ENCODE measurements at places on chromosomes 7 and 10. TPM values are rescaled to one million over a fixed set of nuclear protein-coding genes. Genes with fewer than 3 reads are reported as not detected.

DNA sequence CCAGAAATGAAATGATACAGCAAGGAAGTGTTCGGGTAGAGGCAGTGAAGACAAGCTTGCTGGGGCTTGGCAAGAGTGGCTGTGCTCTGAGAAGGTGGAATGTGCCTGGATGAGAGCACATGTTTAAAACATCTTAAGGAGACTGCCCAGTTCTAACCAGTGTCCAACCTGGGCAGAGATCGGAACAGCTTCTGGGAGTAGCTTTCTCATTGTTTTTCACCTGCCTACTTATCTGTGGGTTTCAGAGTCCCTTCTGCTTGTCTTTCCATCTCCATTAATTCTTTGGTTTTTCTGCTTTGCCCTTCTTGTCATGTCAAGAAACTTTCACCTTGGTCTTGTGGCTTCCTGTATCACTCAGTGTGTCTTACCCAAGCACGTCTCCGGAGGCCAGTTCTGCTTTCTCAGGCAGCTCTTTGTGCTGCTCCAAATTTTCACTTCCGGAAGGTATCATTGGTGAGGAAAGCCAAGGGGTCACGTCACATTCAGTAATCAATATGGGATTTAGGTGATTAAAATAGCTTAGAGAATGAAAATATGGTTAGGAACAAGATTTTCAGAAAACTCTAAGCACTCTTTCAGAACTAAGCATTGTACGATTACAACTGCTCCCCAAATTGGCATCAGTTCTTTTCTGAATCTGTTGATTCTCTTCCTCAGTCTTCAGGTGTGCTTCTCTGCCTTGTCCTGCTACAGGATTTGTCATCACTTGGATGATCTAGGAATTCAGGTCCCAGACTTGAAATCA, 5.5 kb upstream of the LAMB4 start:
- no peak for DNase-seq

GRCh38 chr10:46220872-46221538, 65.8 kb upstream of the ANTXRL start:
- no peak for DNase-seq

DNA sequence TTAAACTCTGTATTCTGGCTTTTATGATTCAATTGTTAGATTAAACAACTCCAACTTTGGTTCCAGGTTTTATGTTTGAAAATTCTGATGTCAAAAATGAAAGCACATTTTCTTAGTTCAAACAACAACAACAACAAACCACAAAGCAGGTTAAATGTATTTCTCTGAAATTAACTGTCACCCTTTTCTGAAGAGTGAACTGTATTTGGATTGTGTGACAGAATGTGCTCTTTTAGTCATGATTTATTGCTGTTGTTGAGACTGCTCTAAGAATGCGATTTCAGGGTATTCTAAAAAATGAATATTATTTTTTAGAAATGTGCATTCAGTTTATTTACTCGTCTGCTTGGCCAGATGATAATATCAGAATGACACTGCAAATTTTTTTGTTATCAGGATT, 144.1 kb downstream of the GNAI1 start:
- no peak for DNase-seq

DNA sequence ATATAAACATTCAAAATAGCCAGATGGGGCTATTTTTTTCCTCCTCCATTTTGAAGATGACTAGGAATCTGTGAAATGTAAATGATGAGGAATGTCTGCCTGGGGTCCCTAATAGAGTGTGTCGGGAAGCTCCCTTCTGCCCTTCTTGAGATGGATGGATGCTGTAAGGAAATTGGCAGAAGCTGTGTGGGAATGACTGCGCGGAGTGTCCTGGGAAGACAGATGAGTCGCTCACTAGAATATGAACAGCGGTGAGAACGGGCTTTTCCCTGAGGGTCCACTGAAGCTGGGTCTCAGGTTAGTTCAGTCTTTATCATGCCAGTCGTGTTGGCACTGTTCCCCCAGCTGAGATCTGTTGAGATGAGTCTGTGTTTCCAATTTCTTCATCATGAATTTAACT, 75.1 kb upstream of the PLPP4 start:
- no peak for DNase-seq

DNA sequence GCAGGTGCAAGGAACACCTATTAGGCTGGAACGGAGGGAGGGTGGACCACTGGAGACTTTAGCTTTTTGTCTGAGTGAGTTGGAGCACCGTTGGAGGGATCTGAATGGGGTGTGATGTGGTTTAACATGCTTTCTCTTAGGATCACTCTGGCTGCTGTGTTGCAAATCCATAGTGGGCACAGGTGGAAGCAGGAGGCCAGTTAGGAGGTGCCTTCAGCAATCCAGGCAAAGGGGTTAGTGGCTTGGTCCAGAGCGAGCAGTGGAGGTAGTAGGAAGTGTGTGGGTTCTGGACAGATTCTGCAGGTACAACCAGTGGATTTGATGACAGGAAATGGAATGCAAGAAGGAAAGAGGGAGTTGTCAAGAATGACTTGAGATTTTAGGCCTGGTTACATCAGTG, 95.0 kb downstream of the MMRN2 start:
- DNase-seq: no peak

DNA sequence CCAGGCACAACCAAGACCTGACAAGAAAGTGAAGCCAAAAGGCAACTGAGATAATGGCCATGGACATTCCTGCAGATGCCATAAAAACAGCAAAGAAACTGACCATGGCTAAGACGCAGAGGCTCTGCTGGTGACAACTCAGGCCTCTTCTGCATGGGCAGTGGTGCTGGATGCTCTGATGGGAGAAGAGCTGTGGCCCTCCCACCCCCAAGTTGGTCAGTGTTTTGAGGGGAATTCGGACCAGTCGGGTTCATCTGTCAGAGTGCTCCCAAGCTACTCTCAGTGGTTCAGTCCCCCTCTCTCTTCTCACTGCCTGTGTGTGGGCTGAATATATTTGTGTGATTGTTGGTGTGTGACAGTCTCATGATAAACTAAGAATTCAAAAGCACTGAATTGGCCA, 79.0 kb upstream of the GPR26 start:
- DNase-seq: no peak

- DNase-seq: peak; percentile 66
Observed at GRCh38 chr7:104923010-104923421, 91.0 kb upstream of the KMT2E start.

DNA sequence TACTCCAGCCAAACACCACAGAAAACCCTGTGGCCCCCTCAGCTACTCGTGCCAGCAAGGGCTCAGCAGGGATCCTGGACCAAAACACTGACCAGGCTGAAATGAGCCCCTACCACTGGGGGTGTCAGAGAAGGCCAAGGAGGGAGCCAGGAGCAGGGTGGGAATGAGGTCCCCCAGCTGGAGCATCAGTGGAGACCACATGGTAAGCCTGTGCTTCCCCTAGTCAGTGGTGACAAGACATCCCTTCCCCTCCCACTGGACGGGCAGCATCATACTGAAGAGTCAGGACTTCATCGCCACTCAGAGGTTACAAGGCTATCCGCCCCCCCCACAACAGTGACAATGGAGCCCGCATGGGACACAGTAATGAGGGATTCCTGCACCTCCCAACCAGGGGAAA, 99.6 kb downstream of the LHPP start:
- no peak for DNase-seq

GRCh38 chr10:31353574-31353973, 34.6 kb downstream of the ZEB1 start:
- no peak for DNase-seq

GRCh38 chr7:6422926-6423632, 24.7 kb downstream of the DAGLB start:
- DNase-seq: no peak

GRCh38 chr10:126160971-126161630, 227.2 kb downstream of the ADAM12 start:
- DNase-seq: no peak

Gene ACBD7
- 1.4 TPM for total RNA-seq

Gene PRTFDC1
- 56.5 TPM for total RNA-seq

Gene RAMP3
- total RNA-seq: 44.8 TPM

Gene PPP1R17
- not detected for total RNA-seq

Gene PAX4
- total RNA-seq: not detected

Gene TMEM176B
- 1.8 TPM for total RNA-seq

Gene IFIT2
- total RNA-seq: 14.1 TPM

Measured in adrenal gland (tissue), 19 donors.